ENCODE measurements at places on chromosomes 1 and 21. TPM values are rescaled to one million over a fixed set of nuclear protein-coding genes. Genes with fewer than 3 reads are reported as not detected.

The PROK1 gene
- total RNA-seq: 3.2 TPM

The NPPA gene
- total RNA-seq: not detected

The CFAP45 gene
- total RNA-seq: 0.81 TPM

The MYBPH gene
- not detected for total RNA-seq

The ASPM gene
- total RNA-seq: 0.83 TPM

The FCRL2 gene
- total RNA-seq: not detected

The PFDN2 gene
- 40.7 TPM for total RNA-seq

The LDLRAD1 gene
- total RNA-seq: not detected

GRCh38 chr1:32861904-32862695 is 8.6 kb downstream of the FNDC5 start:
- H3K4me1 ChIP-seq: no peaks in the 10 kb centered on the region
- H3K27ac ChIP-seq: no peak overlapping the region
- H3K36me3 ChIP-seq: peaks cover 5% of the 10 kb centered on the region
- H3K4me3 ChIP-seq: no peak overlapping the region
- no peak for DNase-seq

DNA sequence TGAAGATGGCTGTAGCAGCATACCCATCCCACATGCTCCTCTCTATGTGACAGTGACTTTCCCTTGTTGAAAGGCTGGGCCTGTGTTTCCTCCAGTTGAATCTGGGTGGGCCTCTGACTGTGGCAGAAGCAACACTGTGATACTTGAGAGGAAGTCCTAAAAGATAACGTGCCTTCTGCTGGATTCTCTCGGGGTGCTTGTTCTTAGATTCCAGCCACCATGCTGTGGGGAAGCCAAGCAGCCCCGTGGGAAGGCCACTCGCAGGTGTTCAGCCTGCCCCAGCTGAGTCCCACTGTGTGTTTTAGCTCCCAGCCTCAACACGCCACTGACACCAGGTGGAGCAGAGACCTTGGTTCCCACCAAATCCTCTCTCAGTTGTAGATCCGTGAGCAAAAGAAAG is 31.5 kb downstream of the TRAPPC10 start:
- H3K36me3 ChIP-seq: peaks cover 5% of the 10 kb centered on the region
- no peaks in the 10 kb centered on the region for H3K4me1 ChIP-seq
- no peak overlapping the region for H3K27ac ChIP-seq
- no peak overlapping the region for H3K4me3 ChIP-seq

- no peak overlapping the region for H3K4me3 ChIP-seq
- no peaks in the 10 kb centered on the region for H3K36me3 ChIP-seq
- H3K27ac ChIP-seq: no peak overlapping the region
- peaks cover 8% of the 10 kb centered on the region for H3K4me1 ChIP-seq
- no peaks in the 10 kb centered on the region for H3K27me3 ChIP-seq
- no peak for DNase-seq
Measured at GRCh38 chr1:236150986-236151385, 8.6 kb downstream of the GPR137B start.

DNA sequence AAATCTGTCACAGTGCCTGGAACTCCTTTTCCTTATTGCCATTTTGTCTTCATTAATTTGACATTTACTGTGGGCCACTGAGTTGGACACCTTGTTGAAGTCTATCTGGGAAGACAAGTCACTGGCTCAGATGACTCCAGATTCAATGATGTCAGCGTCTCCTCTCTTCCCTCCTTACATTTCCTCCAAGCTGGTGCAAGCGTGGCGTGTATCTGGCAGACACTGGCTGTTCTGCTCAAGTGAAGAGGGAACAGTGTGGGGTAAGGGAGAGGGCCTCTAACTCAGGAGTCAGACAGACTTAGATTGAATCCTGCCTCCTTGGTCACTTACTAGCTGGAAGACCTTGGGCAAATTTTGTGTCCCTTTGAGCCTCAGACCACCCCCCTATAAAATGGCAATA is 8.7 kb upstream of the ZNF691 start:
- H3K27me3 ChIP-seq: no peaks in the 10 kb centered on the region
- H3K4me1 ChIP-seq: no peaks in the 10 kb centered on the region
- H3K4me3 ChIP-seq: no peak overlapping the region
- H3K36me3 ChIP-seq: no peaks in the 10 kb centered on the region

DNA sequence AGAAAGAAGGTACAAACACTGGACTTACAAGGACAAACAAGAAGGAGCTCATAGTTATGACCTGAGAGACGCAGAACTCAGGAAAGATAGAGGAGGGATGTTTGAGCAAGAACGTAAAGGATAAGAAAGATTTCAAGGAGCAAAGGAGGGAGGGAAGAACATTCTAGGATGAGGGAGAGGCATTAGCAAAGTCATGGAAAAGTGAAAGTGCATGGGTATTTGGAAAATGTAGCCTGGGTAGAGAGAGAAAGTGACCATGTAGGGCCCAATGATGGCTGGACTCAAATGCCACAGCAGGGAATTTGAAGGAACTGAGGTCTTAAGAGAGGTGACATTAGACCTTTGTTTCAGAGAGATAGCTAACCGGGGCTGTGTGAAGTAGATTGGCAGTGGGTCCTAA is 76.5 kb downstream of the SYT6 start:
- no peak for DNase-seq
- no peaks in the 10 kb centered on the region for H3K27me3 ChIP-seq
- H3K4me1 ChIP-seq: no peaks in the 10 kb centered on the region
- no peaks in the 10 kb centered on the region for H3K36me3 ChIP-seq
- no peak overlapping the region for H3K4me3 ChIP-seq

GRCh38 chr1:92691925-92692324 is 93.0 kb downstream of the EVI5 start:
- H3K4me1 ChIP-seq: no peaks in the 10 kb centered on the region
- DNase-seq: no peak
- no peak overlapping the region for H3K4me3 ChIP-seq
- H3K27ac ChIP-seq: no peak overlapping the region
- peaks cover 41% of the 10 kb centered on the region for H3K36me3 ChIP-seq

GRCh38 chr1:229342656-229343569 is at the start of gene CCSAP:
CCSAP (minus strand) TSS chr1:229343047; CDS start chr1:229342465, 582 bp downstream.
- no peaks in the 10 kb centered on the region for H3K36me3 ChIP-seq
- peak within 1 kb of the TSS; percentile 92 for H3K27ac ChIP-seq
- H3K4me3 ChIP-seq: peak within 1 kb of the TSS; percentile 94
- H3K4me1 ChIP-seq: peaks cover 17% of the 10 kb centered on the region
- H3K27me3 ChIP-seq: no peaks in the 10 kb centered on the region

GRCh38 chr1:6996371-6996770 is 211.1 kb downstream of the CAMTA1 start:
- H3K36me3 ChIP-seq: no peaks in the 10 kb centered on the region
- no peaks in the 10 kb centered on the region for H3K27me3 ChIP-seq
- H3K4me1 ChIP-seq: no peaks in the 10 kb centered on the region
- H3K27ac ChIP-seq: no peak overlapping the region
- H3K4me3 ChIP-seq: no peak overlapping the region
- no peak for DNase-seq

DNA sequence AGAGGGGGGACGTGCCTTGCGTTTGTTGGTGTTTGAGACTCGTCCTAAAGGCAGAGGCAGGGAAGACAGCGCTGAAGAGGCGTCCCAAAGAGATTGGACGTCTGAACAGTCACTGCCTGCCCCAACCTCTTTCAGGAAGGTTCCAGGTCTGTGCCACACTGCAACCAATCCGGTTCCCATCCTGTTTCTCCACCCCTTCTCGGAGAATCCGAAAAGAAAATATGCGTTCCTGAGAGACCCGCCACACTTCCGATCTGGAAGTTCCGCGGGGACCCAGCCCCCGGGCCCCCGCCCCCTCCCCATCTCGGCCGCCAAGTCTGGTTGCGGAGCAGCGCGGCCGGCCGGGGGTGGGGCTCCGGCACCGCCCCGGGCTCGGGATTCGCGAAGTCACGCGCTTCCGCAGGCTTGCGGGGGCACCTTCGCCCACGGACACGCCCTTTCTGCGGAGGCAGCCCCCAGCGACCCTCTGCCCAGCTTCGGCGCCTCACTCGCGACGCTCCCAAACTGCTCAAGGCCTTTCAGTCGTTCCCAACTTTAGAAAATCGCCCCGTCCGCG is 124.5 kb upstream of the DPYD start:
- DNase-seq: no peak
- H3K4me1 ChIP-seq: peaks cover 29% of the 10 kb centered on the region
- H3K27me3 ChIP-seq: peaks cover 45% of the 10 kb centered on the region
- no peak overlapping the region for H3K27ac ChIP-seq
- peak overlapping the region; percentile 49 for H3K4me3 ChIP-seq

DNA sequence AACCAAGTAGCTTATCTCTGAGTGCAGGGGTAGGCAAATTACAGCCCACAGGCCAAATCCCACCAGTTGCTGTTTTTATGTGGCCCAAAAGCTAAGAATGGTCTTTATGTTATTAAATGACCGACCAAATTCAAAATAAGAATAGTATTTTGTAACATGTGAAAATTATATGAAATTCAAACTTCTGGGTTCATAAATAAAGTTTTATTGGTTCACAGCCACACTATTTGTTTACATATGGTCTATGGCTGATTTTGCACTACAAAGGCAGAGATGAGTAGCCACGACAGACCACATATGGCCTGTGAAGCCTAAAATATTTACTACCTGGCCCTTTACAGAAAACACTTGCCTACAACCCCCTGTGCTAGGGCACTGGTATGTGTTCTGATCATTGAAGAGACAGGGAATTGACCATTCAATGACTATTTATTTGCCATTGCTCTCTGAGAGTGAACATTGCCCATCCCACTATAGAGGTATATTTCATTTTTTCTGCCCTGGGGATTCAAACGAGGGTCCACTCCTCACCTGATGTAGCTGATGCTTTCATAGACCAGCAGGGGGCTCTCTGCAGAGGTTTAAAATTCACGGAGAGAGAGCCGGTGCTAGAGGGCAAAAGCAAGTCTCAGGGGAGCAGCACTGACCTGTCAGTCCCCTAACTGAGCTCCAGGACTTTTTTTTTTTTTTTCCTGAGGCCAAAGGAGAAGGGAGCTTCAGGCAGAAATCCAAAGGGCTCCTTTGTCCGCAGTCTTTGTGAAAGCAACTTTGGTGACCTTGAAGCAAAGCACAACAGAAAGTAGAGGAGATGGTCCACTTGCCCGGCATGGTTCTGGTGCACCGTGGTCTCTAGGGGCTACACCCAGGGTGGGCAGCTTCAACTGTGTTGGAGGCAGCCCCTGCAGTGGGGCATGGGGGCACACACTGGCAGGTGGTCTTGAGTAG is 7.3 kb upstream of the GNL2 start:
- peaks cover 29% of the 10 kb centered on the region for H3K4me1 ChIP-seq
- no peak overlapping the region for H3K27ac ChIP-seq
- DNase-seq: no peak
- no peak overlapping the region for H3K4me3 ChIP-seq
- H3K27me3 ChIP-seq: no peaks in the 10 kb centered on the region

DNA sequence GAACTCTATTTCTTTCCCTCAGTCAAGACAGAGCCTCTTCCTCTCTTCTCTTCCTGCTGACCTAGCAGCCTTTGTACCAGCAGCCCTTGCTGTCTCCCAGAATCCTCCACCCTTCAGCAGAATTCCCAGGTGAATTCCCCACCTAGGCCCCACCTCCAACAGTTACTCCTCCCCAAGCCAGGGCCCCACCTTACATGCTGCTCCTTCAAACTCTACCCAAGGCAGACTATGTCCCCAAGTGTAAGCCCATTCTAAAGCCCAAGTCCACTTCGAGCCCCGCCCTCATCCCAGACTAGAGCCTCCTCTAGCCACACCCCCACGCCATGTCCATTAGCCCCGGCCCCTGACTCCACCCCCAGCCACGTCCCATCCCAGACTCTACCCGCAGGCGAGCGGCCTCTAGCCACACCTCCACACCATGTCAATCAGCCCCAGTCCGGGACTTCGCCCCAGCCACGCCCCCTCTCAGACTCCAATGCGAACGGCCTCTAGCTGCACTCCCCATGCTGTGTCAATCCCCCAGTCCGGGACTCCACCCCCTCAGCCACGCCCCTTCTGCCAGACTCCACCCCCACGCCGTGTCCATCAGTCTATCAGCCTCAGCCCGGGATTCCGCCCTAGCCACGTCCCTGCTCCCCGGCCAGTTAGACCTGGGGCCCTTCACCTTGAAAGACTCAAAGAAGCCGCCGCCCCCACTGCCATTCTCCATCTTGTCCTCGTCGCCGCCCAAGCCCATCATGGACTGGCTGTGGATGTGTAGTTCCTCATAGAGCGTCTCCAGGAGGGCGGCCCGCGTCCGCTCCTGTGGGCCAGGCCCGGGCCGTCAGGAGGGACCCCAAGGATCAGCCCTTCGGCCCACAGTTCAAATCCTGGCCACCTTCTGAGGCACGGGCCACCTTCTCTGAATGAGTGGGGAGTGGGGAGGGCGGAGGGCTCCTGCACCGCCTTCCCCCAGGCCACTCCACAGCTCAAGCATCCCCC is 61.3 kb downstream of the RAP1GAP start:
- H3K27ac ChIP-seq: no peak overlapping the region
- peak; percentile 71 for DNase-seq
- H3K36me3 ChIP-seq: no peaks in the 10 kb centered on the region
- no peaks in the 10 kb centered on the region for H3K4me1 ChIP-seq
- no peak overlapping the region for H3K4me3 ChIP-seq

GRCh38 chr1:207155028-207155427 is 51.0 kb downstream of the C4BPA start:
- no peak overlapping the region for H3K4me3 ChIP-seq
- no peak for DNase-seq
- no peaks in the 10 kb centered on the region for H3K4me1 ChIP-seq
- no peaks in the 10 kb centered on the region for H3K27me3 ChIP-seq
- H3K27ac ChIP-seq: no peak overlapping the region
- peaks cover 4% of the 10 kb centered on the region for H3K36me3 ChIP-seq

GRCh38 chr1:29232387-29232786 is 1.7 kb upstream of the MECR start:
- no peak overlapping the region for H3K4me3 ChIP-seq
- H3K27ac ChIP-seq: no peak overlapping the region
- no peak for DNase-seq
- H3K4me1 ChIP-seq: peaks cover 31% of the 10 kb centered on the region
- H3K36me3 ChIP-seq: no peaks in the 10 kb centered on the region
- H3K27me3 ChIP-seq: no peaks in the 10 kb centered on the region

GRCh38 chr1:40868051-40868723 is 6.0 kb upstream of the CITED4 start:
- no peaks in the 10 kb centered on the region for H3K27me3 ChIP-seq
- no peak for DNase-seq
- H3K36me3 ChIP-seq: no peaks in the 10 kb centered on the region
- no peaks in the 10 kb centered on the region for H3K4me1 ChIP-seq
- no peak overlapping the region for H3K27ac ChIP-seq

GRCh38 chr1:6801966-6802365 is 16.7 kb downstream of the CAMTA1 start:
- peaks cover 65% of the 10 kb centered on the region for H3K4me1 ChIP-seq
- DNase-seq: no peak
- H3K27ac ChIP-seq: no peak overlapping the region
- no peaks in the 10 kb centered on the region for H3K27me3 ChIP-seq
- H3K4me3 ChIP-seq: no peak overlapping the region
- H3K36me3 ChIP-seq: no peaks in the 10 kb centered on the region

- H3K4me3 ChIP-seq: no peak overlapping the region
- no peaks in the 10 kb centered on the region for H3K27me3 ChIP-seq
- H3K27ac ChIP-seq: no peak overlapping the region
- H3K4me1 ChIP-seq: no peaks in the 10 kb centered on the region
- DNase-seq: no peak
Measured at GRCh38 chr1:11842154-11843041, 5.2 kb downstream of the NPPA start.

GRCh38 chr1:37486680-37487618 is 12.6 kb downstream of the ZC3H12A start:
- peaks cover 26% of the 10 kb centered on the region for H3K4me1 ChIP-seq
- peak; percentile 90 for DNase-seq
- peak overlapping the region; percentile 75 for H3K27ac ChIP-seq
- H3K4me3 ChIP-seq: no peak overlapping the region

Data from sigmoid colon (tissue), 7 donors.